ENCODE measurements at places on chromosomes 1 and 21.

DNA sequence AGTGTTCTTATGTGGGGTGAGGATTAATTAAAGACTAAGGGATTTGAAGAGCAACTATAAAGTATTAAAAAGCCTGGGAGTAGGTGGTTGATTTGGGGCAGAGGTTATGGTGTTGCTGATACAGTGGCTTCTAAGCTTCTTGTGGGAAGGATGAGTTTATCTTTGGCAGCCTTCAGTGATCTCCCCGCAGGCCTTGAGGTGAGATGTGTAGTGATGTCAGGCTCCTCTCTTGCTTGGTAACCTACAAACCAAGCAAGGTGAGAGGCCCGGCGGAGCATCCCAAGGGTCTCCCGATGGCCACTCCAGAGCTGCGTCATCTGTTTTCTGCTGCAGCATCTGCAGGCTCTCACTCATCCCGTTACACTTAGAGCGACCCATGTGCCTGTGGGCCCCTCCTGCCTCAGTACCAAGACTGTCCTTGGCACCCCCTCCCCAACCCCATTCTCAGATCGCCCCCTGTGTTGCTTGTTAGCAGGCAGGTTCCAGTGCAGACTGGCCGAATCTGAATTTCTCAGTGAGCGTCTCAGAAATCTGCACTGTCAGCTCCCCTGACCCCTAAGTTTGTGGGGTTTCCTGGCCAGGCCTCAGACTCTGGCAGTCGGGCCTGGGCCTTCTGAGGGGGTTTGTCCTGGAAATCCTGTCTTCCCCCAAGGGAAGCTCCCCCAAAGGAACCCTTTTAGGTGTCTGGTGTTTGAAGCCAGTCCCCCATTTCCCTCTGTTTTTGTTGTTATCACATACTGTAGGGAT lies 77.9 kb downstream of the GALNT2 start:
- peak overlapping the region; percentile 99 for H3K27ac ChIP-seq
- no peak overlapping the region for H3K4me3 ChIP-seq
- H3K36me3 ChIP-seq: peaks cover 10% of the 10 kb centered on the region
- H3K27me3 ChIP-seq: no peaks in the 10 kb centered on the region
- peaks cover 79% of the 10 kb centered on the region for H3K4me1 ChIP-seq

DNA sequence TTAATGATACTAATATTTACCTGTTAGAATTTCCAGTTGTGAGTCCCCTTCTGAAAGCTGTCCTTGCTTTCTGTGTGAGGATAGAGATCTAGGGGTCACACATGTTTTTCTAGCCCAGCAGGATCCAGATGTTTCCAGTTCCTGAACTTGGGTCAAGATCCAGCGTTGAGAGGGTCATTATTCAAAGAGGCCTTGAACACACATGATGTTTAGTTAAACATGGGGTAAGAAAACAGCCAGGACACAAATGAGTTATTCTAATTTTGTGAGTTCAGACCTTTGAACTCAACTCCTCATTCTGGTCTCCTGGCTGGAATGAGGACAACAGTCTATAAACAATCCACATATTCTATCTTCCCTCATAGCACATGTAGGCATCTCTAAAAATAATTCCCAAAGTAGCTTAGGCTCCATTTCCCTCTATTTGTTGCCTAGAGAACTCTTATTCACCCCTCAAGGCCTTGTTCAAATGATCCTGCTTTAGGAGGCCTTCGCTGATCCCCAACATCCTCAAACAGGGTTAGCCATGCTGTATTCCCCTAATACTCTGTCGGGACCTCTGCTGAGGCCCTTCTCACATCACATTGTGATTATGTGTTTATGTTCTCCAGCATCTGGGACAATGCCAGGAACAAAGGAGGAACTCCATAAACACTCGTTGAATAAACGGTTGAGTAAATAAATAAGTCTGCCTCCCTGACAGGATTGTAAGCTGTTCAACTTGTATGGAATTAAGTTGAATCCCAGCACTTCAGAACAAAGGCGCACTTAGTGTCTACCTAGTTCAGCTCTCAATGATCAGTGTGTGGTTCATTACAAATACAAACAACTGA lies 15.0 kb upstream of the KCNN3 start:
- H3K36me3 ChIP-seq: no peaks in the 10 kb centered on the region
- H3K27ac ChIP-seq: no peak overlapping the region
- H3K4me1 ChIP-seq: peaks cover 4% of the 10 kb centered on the region

GRCh38 chr1:198676253-198676652 lies 37.4 kb downstream of the PTPRC start:
- no peaks in the 10 kb centered on the region for H3K27me3 ChIP-seq
- peaks cover 90% of the 10 kb centered on the region for H3K4me1 ChIP-seq
- peaks cover 62% of the 10 kb centered on the region for H3K36me3 ChIP-seq

DNA sequence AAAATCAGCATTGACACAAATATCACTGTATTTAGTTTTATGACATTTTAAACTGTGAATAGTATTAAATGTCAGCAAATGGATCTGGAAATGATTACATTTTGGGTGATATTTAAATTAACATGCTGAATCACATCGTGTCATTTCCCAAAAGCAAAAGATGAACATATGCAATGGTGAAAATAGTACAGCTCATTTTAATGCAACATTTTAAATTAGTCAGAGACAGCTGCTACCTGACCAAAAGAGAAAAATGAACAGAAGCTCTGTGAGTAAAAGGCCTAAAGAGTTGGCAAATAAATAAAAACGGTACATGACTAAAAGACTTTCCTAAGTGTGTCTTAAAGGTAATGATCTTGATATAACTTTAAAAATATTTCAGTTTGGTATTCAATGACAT lies 86.0 kb upstream of the GNG4 start:
- H3K27ac ChIP-seq: no peak overlapping the region
- no peaks in the 10 kb centered on the region for H3K27me3 ChIP-seq
- H3K36me3 ChIP-seq: peaks cover 47% of the 10 kb centered on the region
- H3K4me3 ChIP-seq: no peak overlapping the region

- H3K4me1 ChIP-seq: peaks cover 40% of the 10 kb centered on the region
- ATAC-seq: no peak
- H3K27me3 ChIP-seq: no peaks in the 10 kb centered on the region
- no peaks in the 10 kb centered on the region for H3K36me3 ChIP-seq
- no peak overlapping the region for H3K4me3 ChIP-seq
- no peak overlapping the region for H3K27ac ChIP-seq
Observed at GRCh38 chr1:5995871-5996630, 3.8 kb upstream of the NPHP4 start.

DNA sequence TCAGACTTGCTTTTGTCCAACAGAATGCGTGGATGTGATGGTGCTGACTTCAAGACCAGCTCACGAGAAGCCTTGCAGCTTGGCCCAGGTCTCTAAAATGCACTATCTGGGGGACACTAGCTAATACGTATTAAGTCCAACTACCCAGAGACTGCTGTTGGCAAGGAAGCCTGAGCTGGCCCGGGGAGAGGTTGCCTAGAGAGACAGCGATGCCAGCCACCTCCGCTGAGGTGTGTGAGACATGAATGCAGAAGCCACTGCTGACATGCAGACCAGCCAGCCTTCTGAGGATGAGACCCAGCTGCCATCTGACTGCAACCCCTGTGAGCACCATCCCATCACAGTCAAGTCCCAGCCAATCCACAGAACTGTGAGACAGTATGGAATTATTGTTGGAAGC lies 32.5 kb downstream of the THAP3 start:
- H3K4me1 ChIP-seq: peaks cover 4% of the 10 kb centered on the region
- ATAC-seq: no peak
- H3K27me3 ChIP-seq: no peaks in the 10 kb centered on the region
- H3K4me3 ChIP-seq: no peak overlapping the region
- no peak overlapping the region for H3K27ac ChIP-seq
- peaks cover 23% of the 10 kb centered on the region for H3K36me3 ChIP-seq

- no peak overlapping the region for H3K4me3 ChIP-seq
- peaks cover 32% of the 10 kb centered on the region for H3K36me3 ChIP-seq
- ATAC-seq: peak; percentile 56
- peaks cover 92% of the 10 kb centered on the region for H3K4me1 ChIP-seq
Observed at GRCh38 chr1:211344152-211344618, 17.6 kb downstream of the TRAF5 start.

DNA sequence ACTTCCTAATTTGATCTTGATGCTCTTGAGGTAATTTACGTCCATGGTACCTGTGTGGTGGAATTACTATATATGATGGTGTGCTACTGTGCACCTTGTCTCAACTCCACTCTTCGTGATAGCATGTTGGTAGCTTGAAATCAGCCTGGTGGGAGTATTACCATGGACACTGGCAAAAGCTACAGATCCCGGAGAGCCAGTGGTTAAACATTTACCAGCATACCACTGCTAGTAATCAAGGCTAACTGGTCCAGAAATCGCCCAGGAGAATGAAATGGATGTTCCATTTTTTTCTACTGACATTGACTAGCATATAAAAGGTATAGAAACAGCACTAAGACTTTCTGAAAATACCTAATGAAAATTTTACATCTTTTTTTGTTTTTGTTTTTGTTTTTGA lies 30.6 kb downstream of the ELK4 start:
- H3K27me3 ChIP-seq: no peaks in the 10 kb centered on the region
- peaks cover 53% of the 10 kb centered on the region for H3K36me3 ChIP-seq
- no peak overlapping the region for H3K27ac ChIP-seq
- peaks cover 30% of the 10 kb centered on the region for H3K4me1 ChIP-seq
- no peak overlapping the region for H3K4me3 ChIP-seq

- H3K4me3 ChIP-seq: no peak overlapping the region
- no peaks in the 10 kb centered on the region for H3K27me3 ChIP-seq
- peak overlapping the region; percentile 85 for H3K27ac ChIP-seq
- H3K4me1 ChIP-seq: peaks cover 17% of the 10 kb centered on the region
Observed at GRCh38 chr1:44682883-44683265, 8.4 kb downstream of the ARMH1 start.

- no peak overlapping the region for H3K4me3 ChIP-seq
- no peaks in the 10 kb centered on the region for H3K4me1 ChIP-seq
Observed at GRCh38 chr1:81725823-81726222, 74.9 kb upstream of the ADGRL2 start.

DNA sequence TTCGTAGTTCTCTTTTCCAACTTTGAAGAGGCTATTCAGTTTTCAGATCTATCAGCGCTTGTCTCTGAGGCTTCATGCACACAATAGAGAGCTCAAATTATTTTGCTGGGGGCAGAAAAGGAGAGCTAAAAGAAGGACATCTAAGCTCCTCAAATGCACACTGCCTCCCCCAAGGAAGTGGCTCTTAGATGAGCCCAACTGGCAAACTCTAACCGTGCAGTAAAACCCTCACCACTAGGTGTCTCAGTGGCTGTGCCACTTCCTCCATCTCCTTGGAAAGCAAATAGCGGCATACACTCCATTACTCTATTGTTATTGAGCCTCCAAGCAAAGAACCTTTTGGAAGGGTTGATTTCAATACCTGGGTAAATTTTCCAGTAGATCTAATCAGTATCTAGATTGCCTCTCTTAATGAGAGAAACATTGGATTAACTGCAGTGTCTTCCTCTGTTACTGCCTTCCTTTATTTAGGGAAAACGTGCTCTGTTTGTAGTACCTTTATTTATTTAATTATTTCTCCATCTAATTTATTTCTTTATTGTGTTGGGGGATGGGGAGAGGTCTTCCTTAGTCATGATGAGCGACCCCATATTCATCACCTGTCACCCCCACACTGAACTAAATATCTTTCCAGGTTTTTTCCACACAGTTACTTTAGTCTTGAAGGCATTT lies 9.2 kb upstream of the SFPQ start:
- H3K4me1 ChIP-seq: no peaks in the 10 kb centered on the region
- H3K4me3 ChIP-seq: no peak overlapping the region
- no peak overlapping the region for H3K27ac ChIP-seq
- peak; percentile 91 for ATAC-seq
- no peaks in the 10 kb centered on the region for H3K27me3 ChIP-seq

- peak overlapping the region; percentile 70 for H3K4me3 ChIP-seq
- H3K27ac ChIP-seq: no peak overlapping the region
- no peak for ATAC-seq
- H3K27me3 ChIP-seq: peaks cover 80% of the 10 kb centered on the region
- H3K36me3 ChIP-seq: no peaks in the 10 kb centered on the region
Observed at GRCh38 chr1:6245869-6246496, 2.0 kb downstream of the HES3 start.

DNA sequence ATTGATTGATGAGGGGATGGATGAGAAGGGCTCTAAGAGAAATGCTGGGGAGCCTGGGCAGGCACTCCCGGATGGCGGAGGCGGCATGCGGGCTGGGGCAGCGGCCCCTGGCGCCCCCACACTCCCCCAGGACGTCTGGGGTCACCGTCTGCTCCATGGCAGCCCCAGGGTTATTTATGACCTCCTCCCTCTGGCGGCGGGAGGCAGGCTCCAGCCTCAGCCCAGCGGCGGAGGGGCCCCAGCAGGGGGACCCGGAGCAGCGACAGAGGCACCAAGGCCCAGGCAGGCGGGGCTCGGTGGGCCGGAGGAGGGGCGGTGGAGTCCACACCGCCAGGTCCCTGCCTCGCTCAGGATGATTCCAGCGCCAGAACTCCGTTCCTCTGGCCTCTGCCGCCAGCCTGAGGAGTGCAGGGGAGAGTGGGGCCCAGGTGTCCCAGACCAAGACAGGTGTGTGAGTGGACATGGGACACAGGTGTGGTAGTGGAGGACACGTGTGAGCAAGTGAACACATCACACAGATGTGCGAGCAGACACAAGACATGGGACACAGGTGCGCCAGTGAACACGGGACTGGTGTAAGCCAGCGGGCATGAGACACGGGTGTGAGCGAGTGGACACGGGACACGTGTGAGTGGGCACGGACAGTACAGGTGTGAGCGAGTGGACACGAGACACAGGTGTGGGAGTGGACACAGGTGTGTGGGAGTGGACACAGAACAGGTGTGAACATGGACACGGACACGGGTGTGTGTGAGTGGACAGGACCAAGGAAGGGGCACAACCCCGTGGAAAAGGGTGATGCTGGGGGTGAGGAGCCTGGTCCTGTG lies 2.5 kb upstream of the SAMD11 start:
- H3K36me3 ChIP-seq: no peaks in the 10 kb centered on the region
- peaks cover 80% of the 10 kb centered on the region for H3K27me3 ChIP-seq
- ATAC-seq: peak; percentile 40
- peaks cover 34% of the 10 kb centered on the region for H3K4me1 ChIP-seq

GRCh38 chr1:205690122-205690756 lies 9.9 kb upstream of the SLC45A3 start:
- H3K4me1 ChIP-seq: peaks cover 10% of the 10 kb centered on the region
- H3K36me3 ChIP-seq: no peaks in the 10 kb centered on the region
- no peak overlapping the region for H3K27ac ChIP-seq
- no peak for ATAC-seq
- H3K4me3 ChIP-seq: no peak overlapping the region

DNA sequence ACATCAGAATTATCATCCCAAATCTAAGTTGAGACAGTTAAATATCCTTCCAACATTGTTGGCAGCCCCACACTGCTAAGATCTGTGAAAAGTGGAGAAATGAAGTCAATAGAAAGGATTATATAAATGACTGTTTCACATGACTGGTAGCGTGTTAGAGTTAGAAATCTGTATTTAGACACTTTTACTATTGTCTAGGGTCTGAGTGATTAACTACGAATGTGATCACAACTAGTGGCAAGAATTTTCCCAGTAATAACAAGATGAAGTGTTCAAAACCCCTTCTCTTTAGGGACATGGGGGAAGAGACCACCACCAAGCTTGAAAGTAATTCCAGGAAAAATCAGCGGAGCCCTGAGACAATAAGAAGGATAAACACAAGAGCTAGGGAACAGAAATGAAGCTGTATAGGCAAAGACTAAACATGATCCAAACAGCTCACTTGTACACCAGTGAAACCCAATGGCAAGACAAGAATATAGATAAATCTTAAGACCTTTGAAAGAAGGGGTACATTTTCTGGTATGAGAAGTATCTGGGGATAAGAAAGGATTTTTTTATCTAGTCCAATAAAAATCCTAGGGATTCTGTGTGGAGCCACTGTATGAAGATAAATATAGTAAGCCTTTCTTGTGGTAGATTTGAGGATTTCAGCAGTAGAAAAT lies 646.6 kb upstream of the USP24 start:
- H3K27ac ChIP-seq: no peak overlapping the region
- no peak for ATAC-seq
- no peaks in the 10 kb centered on the region for H3K4me1 ChIP-seq
- no peaks in the 10 kb centered on the region for H3K36me3 ChIP-seq
- H3K4me3 ChIP-seq: no peak overlapping the region
- H3K27me3 ChIP-seq: no peaks in the 10 kb centered on the region
